ENCODE measurements at places on chromosomes 7 and 10.

DNA sequence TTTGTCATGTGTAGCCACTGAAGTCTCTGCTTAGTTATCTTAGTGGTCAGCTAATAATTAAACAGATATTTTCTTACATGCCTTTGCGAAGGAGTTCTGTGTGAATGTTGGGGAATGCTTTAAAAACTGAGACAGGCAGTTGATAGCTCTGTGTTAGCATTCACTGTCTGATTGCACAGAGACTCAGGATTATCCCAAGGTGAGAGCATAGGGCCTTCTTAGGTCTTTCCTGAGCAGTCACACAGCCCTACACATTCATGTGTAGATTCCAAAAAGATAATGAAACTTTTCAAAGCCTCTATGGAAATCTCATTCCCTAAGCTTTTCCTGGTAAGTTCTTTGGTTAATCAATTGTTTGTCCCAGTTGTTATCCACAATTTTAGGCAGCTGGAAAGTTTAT is 67.7 kb downstream of the CASD1 start:
- DNase-seq = no peak

DNA sequence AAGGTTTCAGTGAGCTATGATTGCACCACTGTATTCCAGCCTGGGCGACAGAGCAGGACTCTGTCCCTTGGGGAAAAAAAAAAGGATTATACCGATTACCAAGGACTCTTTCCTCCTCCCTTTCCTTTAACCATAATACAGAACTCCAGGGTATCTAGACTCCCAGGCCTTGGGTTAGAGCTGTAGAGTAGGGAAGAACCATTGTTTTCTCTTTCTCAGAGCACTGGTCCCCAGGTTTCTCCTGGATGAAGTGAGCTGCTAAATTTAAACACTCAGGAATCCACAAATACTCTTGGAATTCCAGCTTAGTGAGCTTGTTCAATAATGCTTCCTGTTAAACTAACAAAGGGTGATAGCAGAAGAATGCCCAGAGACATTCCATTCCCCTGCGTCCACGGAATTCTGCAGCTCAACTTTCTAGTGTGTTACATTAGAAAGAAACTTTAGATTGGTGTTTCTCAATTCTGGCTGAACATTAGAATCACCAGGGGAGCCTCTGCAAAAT is 14.6 kb upstream of the RPEL1 start:
- no peak for DNase-seq

DNA sequence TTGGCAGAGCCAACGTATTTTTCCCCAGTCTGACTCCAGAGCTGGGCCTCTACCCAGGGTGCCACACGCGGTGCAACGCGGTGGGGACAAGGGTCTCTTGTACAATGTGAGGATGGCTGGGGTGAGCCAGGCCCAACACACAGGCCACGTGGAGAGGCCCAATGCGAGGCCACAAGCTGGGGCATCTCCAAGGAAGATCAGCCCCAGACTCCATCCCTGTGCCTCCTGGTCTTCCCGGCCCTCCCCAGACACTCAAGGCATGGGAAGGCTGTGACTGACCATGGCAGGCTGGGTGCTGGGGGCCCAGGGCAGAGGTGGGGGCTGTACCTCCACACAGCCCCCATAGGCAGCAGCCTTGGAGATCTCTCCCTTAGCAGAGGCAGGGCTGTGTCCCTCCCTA is 135.3 kb upstream of the FAM20C start:
- no peak for DNase-seq

GRCh38 chr10:32229170-32229569 is 117.8 kb downstream of the EPC1 start:
- no peak for DNase-seq

- no peak for DNase-seq
Observed at GRCh38 chr7:69516238-69516820, 81.9 kb upstream of the AUTS2 start.

Measured in germinal center (tissue), 1 donor.